Keratinocyte (primary cell): ENCODE measurements at places on chromosomes 6 and 20.

GRCh38 chr6:37653933-37654565, 43.6 kb downstream of the MDGA1 start:
- H3K27ac ChIP-seq: no peak overlapping the region
- DNase-seq: peak; percentile 45
- H3K27me3 ChIP-seq: peaks cover 2% of the 10 kb centered on the region
- no peaks in the 10 kb centered on the region for H3K36me3 ChIP-seq
- H3K4me1 ChIP-seq: peaks cover 16% of the 10 kb centered on the region

- no peaks in the 10 kb centered on the region for H3K36me3 ChIP-seq
- no peak overlapping the region for H3K27ac ChIP-seq
- H3K27me3 ChIP-seq: no peaks in the 10 kb centered on the region
- no peak for DNase-seq
- no peaks in the 10 kb centered on the region for H3K4me1 ChIP-seq
Observed at GRCh38 chr20:15375836-15376235, 1038.4 kb upstream of the FLRT3 start.

DNA sequence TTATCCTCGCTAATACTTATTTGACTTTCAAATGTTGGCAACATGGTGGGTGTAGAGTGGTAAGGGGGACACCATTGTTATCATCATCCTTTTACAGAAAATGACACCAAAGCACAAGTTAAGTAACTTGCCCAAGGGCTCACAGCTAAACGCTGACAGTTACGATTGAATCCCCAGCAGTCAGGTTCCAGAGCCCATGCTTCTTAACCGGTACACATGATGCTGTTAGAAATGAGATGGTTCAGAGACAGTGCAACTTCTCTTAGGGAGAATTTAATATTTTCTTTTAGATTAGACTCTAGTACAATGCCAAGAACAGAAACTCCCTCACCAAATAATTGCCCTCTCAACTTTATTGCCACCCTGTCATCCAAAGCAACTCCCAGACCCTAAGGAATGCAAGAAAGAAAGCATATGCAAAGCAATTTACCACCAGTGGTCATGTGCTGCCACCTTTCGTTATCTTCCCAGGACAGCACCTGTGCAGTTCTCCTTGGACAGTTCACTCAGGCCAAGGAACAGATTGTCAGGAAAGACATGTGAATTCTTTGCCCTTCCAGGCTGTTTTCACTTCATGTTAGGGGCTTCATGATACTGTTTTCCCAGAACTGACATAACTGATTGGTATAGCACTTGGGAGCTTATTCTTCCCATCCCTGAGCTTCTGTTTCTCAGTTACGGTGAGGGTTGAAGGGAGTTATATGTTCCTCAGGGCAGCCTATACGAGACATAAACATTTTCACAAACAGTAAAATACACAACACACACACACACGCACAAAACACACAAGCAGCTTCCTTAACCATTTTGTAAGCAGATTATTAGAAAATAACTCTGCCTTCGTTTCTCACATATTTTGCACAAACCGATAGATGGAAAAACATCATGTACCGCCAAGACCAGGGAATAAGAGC, 5.1 kb downstream of the HLA-DMA start:
- H3K36me3 ChIP-seq: no peaks in the 10 kb centered on the region
- H3K4me3 ChIP-seq: no peak overlapping the region
- no peaks in the 10 kb centered on the region for H3K27me3 ChIP-seq
- H3K27ac ChIP-seq: no peak overlapping the region

DNA sequence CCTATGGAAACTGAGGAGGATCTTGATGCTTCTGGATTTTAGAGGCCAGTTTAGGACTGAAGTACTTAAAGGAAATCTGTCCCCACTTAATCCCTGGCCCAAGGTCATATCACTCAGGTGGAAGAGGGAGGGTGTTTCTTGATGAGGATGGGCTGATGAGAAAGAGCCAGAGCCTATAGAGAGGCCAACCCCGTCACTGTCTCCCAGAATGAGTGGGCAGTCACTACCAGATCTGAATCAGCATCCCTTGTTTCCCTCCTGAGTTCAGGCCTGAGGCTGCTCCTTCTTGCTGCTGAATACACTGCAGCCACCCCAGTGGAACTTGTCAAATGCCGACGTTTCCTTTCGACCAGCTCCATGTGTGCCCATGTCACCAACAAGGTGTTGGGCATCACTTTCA, 14.8 kb downstream of the ARMC12 start:
- no peaks in the 10 kb centered on the region for H3K27me3 ChIP-seq
- H3K36me3 ChIP-seq: no peaks in the 10 kb centered on the region

DNA sequence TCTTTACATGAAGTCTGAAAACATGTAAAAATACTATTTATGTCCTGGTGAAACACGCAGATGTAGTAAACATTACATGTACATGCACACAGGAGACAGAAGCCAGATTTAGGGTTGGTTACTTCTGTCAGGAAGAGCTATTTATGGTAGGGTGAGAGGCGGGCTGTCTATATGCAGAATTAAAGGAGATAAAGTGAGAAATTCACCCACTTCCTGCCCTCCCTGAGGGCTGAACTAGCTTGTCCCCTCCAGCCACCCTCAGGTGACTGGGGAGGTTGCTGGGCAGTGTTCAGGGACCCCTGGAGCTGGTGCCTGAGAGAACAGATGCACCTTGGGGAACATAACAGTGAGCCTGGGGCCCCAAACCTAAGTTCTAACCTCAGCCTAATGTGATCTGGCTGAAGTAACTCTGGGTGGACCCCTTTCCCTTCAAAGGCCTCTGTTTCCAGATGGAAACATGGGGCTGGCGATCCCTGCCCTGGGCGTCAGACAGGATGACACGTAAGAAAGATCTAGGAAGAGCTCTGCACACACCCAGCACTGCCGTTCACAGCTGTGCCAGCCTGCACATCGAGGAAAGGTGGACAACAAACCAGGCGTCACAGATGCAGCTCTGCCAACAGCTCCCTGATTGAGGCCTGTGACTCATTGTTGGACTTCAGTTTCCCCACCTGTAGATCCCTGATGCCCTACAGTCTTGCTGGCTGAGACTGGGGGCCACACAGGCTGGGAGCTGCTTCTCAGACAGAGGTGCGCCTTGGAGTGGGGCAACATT, 1.3 kb downstream of the PI16 start:
- H3K27ac ChIP-seq: no peak overlapping the region
- DNase-seq: peak; percentile 83
- H3K36me3 ChIP-seq: no peaks in the 10 kb centered on the region
- no peak overlapping the region for H3K4me3 ChIP-seq
- H3K27me3 ChIP-seq: no peaks in the 10 kb centered on the region
